ENCODE measurements at places on chromosomes 3 and 15. TPM values are rescaled to one million over a fixed set of nuclear protein-coding genes. Genes with fewer than 3 reads are reported as not detected.

NMNAT3 gene
- 1.8 TPM for total RNA-seq

COL6A5 gene
- not detected for total RNA-seq

TGM5 gene
- total RNA-seq = not detected

GPR62 gene
- total RNA-seq = not detected

GTF2E1 gene
- 16.9 TPM for total RNA-seq

PRR20G gene
- not detected for total RNA-seq

CA12 gene
- 174 TPM for total RNA-seq

Data from fibroblast of the aortic adventitia (primary cell).